ENCODE measurements at places on chromosomes 4 and X. TPM values are rescaled to one million over a fixed set of nuclear protein-coding genes. Genes with fewer than 3 reads are reported as not detected.

MFAP3L gene
- 2.5 TPM for polyA plus RNA-seq

DNA sequence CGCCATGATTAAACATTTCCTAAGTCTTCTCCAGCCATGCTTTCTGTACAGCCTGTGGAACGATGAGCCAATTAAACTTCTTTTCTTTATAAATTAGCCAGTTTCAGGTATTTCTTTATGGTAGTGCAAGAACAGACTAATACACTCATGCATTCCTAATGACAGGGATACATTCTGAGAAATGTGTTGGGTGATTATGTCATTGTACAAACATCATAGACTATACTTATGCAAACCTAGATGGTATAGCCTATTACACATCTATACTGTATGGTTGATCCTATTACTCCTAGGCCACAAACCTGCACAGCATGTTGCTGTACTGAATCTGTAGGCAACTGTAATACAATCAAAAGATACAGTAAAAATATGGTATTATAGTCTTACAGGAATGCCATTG is 83.1 kb downstream of the ATOH1 start:
- DNase-seq = no peak

RBM47 gene
- 0.30 TPM for polyA plus RNA-seq

DNA sequence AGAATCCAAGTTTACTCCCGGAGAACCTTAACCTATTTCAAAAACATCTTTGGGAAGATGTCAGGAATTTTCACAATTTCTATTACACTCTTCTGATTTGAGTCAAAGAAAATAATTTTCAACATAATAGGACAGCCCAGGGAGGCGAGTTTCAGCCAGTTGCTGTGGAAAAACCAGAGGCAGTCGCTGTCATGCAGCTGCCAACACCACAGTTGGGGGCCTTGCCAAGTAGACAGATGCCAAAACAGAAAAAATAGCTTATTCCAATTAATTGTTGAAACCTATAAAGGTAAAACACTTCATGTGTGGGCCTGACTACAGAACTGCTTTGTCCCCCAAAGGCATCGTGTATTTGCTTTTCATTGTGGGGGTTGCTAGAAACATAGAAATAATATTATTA is 225.8 kb downstream of the DMD start:
- no peak for DNase-seq
